CD14-positive monocyte (primary cell): ENCODE measurements at places on chromosomes 7 and 10. TPM values are rescaled to one million over a fixed set of nuclear protein-coding genes. Genes with fewer than 3 reads are reported as not detected.

- peaks cover 26% of the 10 kb centered on the region for H3K36me3 ChIP-seq
- peak; percentile 76 for DNase-seq
- no peaks in the 10 kb centered on the region for H3K27me3 ChIP-seq
Observed at GRCh38 chr10:70815504-70816219, at the start of gene SGPL1. Gene SGPL1 (plus strand): TSS chr10:70815948. CDS start chr10:70816854, 906 bp downstream.

- peaks cover 5% of the 10 kb centered on the region for H3K36me3 ChIP-seq
- H3K4me3 ChIP-seq = no peak overlapping the region
- H3K4me1 ChIP-seq = no peaks in the 10 kb centered on the region
- no peak overlapping the region for H3K27ac ChIP-seq
Observed at GRCh38 chr10:72123616-72124015, 35.3 kb upstream of the SPOCK2 start.

- peaks cover 16% of the 10 kb centered on the region for H3K4me1 ChIP-seq
- H3K36me3 ChIP-seq = no peaks in the 10 kb centered on the region
Observed at GRCh38 chr7:75631711-75632110, 107.0 kb downstream of the HIP1 start.

DNA sequence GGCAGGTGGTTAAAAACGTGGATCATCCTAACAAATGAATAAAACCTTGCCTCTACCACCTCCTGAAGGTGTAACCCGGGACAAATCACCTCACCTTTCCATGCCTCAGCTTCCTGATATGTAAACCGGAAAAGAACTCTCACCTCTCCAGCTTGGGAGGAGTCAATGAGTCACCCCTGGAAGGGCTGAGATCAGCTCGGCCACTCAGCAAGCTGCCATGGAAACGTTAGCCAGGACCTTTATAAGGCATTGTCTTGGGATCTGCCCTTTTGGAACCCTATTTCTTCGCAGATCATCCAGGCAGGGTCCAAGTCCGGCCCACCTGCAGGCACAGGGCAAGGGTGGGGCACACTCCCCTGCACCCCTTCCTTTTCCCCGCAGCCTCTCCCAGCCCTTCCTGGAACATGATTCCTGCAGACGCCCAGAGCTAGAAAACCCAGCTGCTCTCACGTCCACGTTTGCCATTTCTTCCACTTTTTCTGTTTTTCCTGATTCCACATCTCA is 81.6 kb upstream of the PFKP start:
- H3K4me3 ChIP-seq = no peak overlapping the region
- DNase-seq = no peak
- H3K36me3 ChIP-seq = no peaks in the 10 kb centered on the region
- H3K4me1 ChIP-seq = peaks cover 15% of the 10 kb centered on the region

DNA sequence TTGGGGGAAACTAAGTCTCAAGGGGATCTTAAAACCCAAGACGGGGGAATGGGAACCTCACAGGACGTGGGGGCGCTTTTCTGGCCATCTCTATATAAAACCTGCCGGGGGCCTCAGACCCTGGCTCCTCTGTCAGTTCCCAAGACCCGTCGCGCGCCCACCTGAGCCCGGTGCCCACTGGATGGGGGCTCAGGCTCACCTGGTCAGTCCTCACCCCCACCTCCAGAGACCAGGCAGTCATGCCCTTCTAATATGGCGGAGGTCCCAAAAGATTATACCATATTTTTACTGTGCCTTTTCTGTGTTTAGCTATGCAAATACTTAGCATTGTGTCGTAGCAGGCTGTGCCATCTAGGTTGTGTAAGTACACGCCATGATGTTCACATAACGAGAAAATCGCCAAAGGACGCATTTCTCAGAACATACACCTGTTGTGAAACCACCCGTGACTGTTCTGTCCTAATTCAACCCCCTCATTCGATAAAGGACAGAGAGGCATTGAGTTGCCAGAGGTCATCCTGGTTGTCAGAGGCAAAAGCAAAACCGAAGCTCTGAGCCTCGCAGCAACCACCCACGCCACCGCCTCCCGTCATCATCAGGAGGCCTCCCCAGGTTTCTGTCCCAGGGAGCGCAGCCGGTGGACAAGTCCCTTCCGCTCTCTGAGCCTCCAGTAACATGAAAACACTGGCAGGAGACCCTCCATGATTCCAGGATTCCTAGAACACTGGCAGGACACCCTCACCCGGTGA is 28.9 kb downstream of the OAT start:
- peaks cover 13% of the 10 kb centered on the region for H3K4me1 ChIP-seq
- no peaks in the 10 kb centered on the region for H3K36me3 ChIP-seq
- H3K4me3 ChIP-seq = no peak overlapping the region
- DNase-seq = no peak

- H3K36me3 ChIP-seq = no peaks in the 10 kb centered on the region
- peaks cover 3% of the 10 kb centered on the region for H3K4me1 ChIP-seq
- peak; percentile 27 for DNase-seq
- no peak overlapping the region for H3K27ac ChIP-seq
Observed at GRCh38 chr10:3554121-3554522, 230.9 kb downstream of the KLF6 start.

GRCh38 chr10:28315140-28315539 is 12.3 kb upstream of the MPP7 start:
- no peak overlapping the region for H3K4me3 ChIP-seq
- no peaks in the 10 kb centered on the region for H3K4me1 ChIP-seq
- no peaks in the 10 kb centered on the region for H3K36me3 ChIP-seq
- no peak for DNase-seq

- no peak overlapping the region for H3K4me3 ChIP-seq
- peaks cover 43% of the 10 kb centered on the region for H3K4me1 ChIP-seq
- no peak for DNase-seq
- H3K36me3 ChIP-seq = no peaks in the 10 kb centered on the region
- no peak overlapping the region for H3K27ac ChIP-seq
Observed at GRCh38 chr7:155355745-155356144, 58.1 kb downstream of the INSIG1 start.

GRCh38 chr7:157441023-157441399 is 104.2 kb downstream of the DNAJB6 start:
- H3K27me3 ChIP-seq = no peaks in the 10 kb centered on the region
- H3K36me3 ChIP-seq = no peaks in the 10 kb centered on the region
- no peaks in the 10 kb centered on the region for H3K4me1 ChIP-seq
- no peak for DNase-seq
- no peak overlapping the region for H3K4me3 ChIP-seq

GRCh38 chr10:107701943-107702342 is 537.4 kb upstream of the SORCS1 start:
- no peaks in the 10 kb centered on the region for H3K27me3 ChIP-seq
- no peak overlapping the region for H3K4me3 ChIP-seq
- no peaks in the 10 kb centered on the region for H3K4me1 ChIP-seq
- no peak for DNase-seq

- peaks cover 21% of the 10 kb centered on the region for H3K27me3 ChIP-seq
- H3K27ac ChIP-seq = no peak overlapping the region
- peak; percentile 60 for DNase-seq
- H3K4me1 ChIP-seq = peaks cover 44% of the 10 kb centered on the region
- no peaks in the 10 kb centered on the region for H3K36me3 ChIP-seq
Observed at GRCh38 chr7:150432915-150433892, 17.2 kb upstream of the GIMAP8 start.

- H3K4me3 ChIP-seq = no peak overlapping the region
- no peak for DNase-seq
- H3K27me3 ChIP-seq = no peaks in the 10 kb centered on the region
Observed at GRCh38 chr7:128921866-128922440, 11.4 kb upstream of the KCP start.

DNA sequence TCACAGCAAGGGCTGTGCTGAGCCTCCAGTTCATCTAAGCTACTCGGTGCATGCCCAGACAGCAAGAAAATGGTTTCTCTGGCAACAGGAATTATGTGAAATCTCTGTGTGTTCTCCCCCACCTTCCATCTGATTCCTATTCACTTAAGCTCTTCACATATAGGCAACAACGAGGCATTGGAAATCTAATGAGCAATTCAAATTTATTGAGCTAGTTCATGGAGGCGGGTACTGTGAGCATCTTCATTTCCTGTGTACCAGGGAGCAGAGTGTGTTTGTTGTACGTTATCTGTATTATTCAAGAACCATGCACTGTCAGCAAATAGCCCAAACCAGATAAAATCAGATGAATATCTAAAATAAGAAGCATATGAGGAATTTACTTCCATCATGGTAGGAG is 739.1 kb downstream of the MAGI2 start:
- DNase-seq = no peak
- H3K4me1 ChIP-seq = no peaks in the 10 kb centered on the region
- H3K4me3 ChIP-seq = no peak overlapping the region
- H3K27ac ChIP-seq = no peak overlapping the region
- H3K27me3 ChIP-seq = no peaks in the 10 kb centered on the region

GRCh38 chr7:117118579-117119180 is 165.4 kb downstream of the ST7 start:
- no peaks in the 10 kb centered on the region for H3K4me1 ChIP-seq
- DNase-seq = no peak
- no peaks in the 10 kb centered on the region for H3K36me3 ChIP-seq

DNA sequence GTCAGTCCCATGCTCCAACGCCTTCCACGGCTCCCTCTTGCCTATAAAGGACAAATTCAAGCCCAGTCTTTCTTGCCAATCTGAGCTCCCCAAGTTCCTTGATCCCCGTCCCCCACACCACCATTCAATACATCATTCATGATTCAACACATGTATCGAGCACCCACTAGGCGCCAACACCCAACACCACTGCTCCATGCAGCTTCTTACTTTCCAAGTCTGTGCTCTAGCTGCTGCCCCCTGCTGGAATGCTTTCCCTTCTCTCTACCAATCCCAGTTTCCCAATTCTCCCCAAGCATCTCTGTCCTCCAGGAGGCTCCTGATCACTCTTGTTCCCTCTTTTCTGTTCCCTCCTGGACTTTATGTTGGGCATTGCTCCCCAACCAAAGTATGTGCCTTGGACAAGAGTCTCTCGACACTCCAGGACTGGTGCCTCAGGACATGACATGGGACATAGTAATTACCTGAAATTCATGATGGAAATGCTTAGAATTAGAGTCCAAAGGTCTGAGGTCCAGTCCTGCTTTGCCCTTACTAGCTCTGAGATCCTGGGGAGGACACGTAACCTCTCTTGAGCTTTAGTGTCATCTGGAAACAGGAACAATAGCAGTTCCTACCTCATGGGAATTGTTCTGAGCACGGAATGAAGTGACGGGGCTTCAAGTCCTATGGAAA is 172.7 kb downstream of the NEURL1 start:
- no peak for DNase-seq
- no peak overlapping the region for H3K27ac ChIP-seq
- H3K36me3 ChIP-seq = no peaks in the 10 kb centered on the region
- no peaks in the 10 kb centered on the region for H3K27me3 ChIP-seq
- H3K4me3 ChIP-seq = no peak overlapping the region

DNA sequence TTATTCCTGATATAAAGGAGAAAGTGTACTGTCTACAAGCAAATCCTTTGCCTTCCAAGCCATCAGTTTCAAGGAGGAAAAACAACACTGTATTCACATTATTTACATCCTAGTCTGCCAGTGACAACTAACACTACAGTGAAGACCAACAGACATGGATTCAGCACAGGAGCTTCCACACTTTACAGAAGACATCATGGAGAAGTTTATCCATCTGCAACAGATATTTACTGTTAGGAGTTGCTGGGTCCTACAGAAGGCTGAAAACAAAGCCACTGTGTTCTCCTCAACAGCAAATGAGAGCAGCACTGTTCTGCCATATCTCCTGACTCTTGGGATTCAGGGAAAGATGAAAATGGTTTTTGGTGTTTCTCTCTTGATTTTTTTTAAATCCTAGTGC is 31.9 kb downstream of the NAPEPLD start:
- H3K4me1 ChIP-seq = no peaks in the 10 kb centered on the region
- H3K27me3 ChIP-seq = no peaks in the 10 kb centered on the region
- H3K27ac ChIP-seq = no peak overlapping the region
- no peak overlapping the region for H3K4me3 ChIP-seq
- no peak for DNase-seq

GRCh38 chr7:69640925-69641594 is 42.8 kb downstream of the AUTS2 start:
- H3K27ac ChIP-seq = no peak overlapping the region
- DNase-seq = no peak
- no peaks in the 10 kb centered on the region for H3K36me3 ChIP-seq
- no peaks in the 10 kb centered on the region for H3K27me3 ChIP-seq

DNA sequence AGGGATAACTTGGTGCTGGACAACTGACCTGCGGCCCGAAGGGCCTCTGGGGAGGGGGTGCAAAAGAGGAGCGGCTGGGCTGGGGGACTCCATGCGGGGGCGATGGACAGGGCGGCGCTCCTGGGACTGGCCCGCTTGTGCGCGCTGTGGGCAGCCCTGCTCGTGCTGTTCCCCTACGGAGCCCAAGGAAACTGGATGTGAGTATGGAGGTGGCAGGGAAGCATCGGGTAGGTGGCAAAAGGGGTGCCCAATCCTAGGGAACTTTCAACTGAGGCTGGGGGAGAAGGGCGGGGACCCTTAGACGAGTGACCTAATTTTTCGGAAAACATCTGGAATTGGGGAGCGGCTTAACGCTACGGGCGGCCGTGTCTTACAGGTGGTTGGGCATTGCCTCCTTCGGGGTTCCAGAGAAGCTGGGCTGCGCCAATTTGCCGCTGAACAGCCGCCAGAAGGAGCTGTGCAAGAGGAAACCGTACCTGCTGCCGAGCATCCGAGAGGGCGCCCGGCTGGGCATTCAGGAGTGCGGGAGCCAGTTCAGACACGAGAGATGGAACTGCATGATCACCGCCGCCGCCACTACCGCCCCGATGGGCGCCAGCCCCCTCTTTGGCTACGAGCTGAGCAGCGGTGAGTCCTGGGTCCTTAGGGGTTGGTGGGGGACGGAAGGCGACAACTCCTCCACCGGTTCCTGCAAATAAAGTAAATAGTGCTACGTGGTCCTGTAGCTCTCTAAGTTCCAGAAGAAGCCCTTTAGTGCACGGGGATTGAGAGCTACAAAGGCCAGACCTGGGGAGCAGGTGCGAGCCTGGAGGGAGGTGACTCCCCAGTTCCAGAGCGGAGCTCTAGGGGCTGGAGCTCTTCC is 622 bp downstream of the WNT16 start:
- no peaks in the 10 kb centered on the region for H3K36me3 ChIP-seq
- no peak overlapping the region for H3K4me3 ChIP-seq
- no peak for DNase-seq

DNA sequence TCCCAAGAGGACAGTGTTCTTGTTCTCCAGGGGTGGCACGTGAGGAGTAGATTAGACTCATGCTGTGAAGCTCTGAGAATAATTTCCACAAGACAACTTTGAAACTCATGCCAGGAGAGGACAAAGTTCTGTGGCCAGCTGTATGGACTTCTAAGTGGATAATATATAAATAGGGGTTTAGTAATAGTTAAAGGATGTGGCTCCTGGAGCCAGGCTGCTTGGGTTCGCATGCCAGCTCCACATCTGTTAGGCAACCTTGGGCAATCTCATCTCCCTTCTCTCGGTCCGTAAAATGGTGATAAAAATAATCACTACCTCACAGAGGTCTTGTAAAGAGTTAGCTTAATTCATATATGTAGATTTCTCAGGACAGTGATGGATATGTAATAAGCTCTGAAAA is 35.8 kb downstream of the ACSL5 start:
- peaks cover 97% of the 10 kb centered on the region for H3K36me3 ChIP-seq
- no peak overlapping the region for H3K4me3 ChIP-seq
- no peaks in the 10 kb centered on the region for H3K4me1 ChIP-seq
- H3K27ac ChIP-seq = no peak overlapping the region
- no peaks in the 10 kb centered on the region for H3K27me3 ChIP-seq
- no peak for DNase-seq

Gene GPR15LG
- not detected for polyA plus RNA-seq

Gene TRPV6
- polyA plus RNA-seq = 0.36 and 0.44 TPM in 2 replicates

Gene SPDYE9
- polyA plus RNA-seq = not detected

Gene NPTX2
- not detected for polyA plus RNA-seq

Gene HOXA3
- polyA plus RNA-seq = 0.03 TPM in 1 of 2 replicates, not detected in the other

Gene STRIP2
- polyA plus RNA-seq = 0.11 TPM

Gene DNA2
- 0.18 TPM for polyA plus RNA-seq

Gene ANKRD30A
- not detected for polyA plus RNA-seq

Gene MGMT
- polyA plus RNA-seq = 23.5 TPM
